AG04450 (cell line): ENCODE measurements at places on chromosomes 1 and 21.

GRCh38 chr1:203175827-203176241, 208 bp upstream of the MYBPH start:
- DNase-seq, result no peak

DNA sequence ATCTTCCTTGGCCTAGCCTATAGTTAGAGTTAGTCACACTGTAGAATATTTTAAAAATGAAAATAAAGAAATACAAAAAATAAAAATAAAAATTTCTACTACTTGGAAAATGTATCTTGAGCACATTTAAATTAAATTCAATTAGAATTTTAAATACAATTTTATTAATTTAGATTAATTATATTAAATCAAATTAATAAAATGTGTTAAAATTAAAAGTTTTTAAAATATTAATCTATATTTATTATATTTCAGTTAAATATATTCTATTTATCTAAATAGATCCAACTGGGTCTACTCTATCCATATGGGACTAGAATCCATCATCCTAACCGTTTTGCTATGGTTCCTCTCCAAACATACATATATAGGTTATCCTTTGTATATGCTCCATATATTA, 588.3 kb upstream of the TMPRSS15 start:
- no peak for DNase-seq

GRCh38 chr1:165114022-165114888, 242.3 kb downstream of the LMX1A start:
- no peak for DNase-seq

- no peak for DNase-seq
Observed at GRCh38 chr21:31343680-31344480, at the start of gene TIAM1. Gene TIAM1 (minus strand): TSS chr21:31344261. CDS start chr21:31266972, 77,289 bp downstream.

GRCh38 chr1:71836904-71837303, 445.4 kb downstream of the NEGR1 start:
- DNase-seq, result no peak

- DNase-seq, result no peak
Observed at GRCh38 chr1:239858529-239858928, 233.2 kb upstream of the FMN2 start.

- no peak for DNase-seq
Observed at GRCh38 chr21:33028773-33029384, 3.1 kb downstream of the OLIG2 start.

- no peak for DNase-seq
Observed at GRCh38 chr1:223430236-223430635, 37.0 kb downstream of the CCDC185 start.

DNA sequence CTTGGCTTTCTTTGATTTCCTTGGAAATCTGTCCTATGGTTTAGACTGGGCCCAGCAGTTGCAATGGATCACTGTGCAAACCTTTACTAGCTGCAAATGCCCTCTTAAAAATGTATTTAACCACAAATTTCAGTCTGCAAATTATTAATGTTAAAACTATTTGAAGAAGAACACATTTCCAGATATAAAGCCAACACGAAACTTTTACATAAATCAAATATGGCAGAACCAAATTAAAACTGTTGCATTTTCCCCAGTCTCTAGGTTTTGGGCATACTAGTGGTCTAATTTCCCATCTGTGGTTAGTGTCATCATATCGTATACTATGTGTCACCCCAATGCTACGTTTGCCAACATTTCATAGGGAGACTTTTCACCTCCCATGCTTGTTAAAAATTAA, 52.3 kb downstream of the HMCN1 start:
- no peak for DNase-seq

- DNase-seq, result no peak
Observed at GRCh38 chr1:180762796-180763195, 131.0 kb downstream of the XPR1 start.

DNA sequence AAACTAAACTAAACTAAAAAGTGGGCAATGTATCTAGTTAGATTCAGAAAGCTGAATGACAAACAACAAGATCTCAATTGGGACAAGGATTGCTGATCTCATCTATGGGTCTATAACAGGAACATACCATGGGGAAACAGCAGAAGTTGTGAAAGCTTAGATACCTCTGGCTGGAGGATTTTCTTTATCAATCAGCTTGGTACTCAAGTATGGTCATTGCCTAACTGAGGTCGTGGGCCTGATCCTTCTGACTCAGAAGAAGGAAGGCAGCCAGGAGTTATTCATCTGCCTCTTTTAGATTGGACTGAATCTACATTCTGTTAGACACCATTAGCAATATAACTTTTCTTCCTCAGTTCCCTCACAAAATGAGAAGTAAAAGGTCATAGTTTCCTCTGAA, 39.7 kb downstream of the DNTTIP2 start:
- peak; percentile 73 for DNase-seq

- DNase-seq, result no peak
Observed at GRCh38 chr1:153750026-153750995, 22.5 kb downstream of the INTS3 start.

- DNase-seq, result no peak
Observed at GRCh38 chr1:244337839-244338238, 113.9 kb downstream of the ADSS2 start.

- DNase-seq, result no peak
Observed at GRCh38 chr1:175933801-175934200, 190.4 kb upstream of the TNR start.

GRCh38 chr1:115123116-115123515, 33.8 kb upstream of the TSPAN2 start:
- DNase-seq, result no peak

DNA sequence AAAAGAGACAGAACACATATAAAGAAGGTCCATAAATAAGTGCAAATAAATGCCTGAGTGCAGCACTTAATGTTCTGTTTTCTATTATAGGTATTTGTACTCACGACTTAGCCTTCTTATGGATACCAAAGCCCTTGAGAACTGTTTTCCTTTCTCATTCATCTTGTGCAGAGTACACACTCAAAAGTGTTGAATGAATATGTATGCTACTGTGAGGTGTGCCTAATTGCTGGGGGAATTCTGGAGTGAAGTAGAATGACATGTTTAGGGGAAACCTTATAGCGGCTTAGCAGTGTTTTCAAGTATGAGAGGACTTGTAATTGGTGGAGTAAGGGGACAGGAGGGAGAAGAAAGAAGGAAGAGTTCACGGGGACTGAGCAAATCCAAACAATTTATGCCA, 157.6 kb downstream of the CACNA1E start:
- no peak for DNase-seq

DNA sequence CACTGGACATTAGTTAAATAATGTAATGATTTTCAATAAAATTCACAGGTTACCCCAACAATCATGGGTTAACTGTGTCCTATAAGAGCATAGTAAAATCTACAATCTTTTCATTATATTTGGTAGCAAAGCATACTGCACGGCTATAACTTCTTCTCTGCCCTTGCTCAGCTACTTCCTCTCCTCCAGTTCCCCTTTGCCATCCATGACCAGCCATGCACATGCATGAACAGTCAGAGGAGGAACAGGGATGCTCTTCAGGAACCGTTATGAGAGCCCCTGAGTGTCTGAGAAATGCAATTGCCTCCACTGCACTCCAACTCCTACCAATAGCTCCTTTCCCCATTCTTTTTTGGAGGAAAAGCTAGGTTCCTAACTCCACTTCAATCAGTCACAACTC, 646.7 kb downstream of the LTN1 start:
- no peak for DNase-seq

DNA sequence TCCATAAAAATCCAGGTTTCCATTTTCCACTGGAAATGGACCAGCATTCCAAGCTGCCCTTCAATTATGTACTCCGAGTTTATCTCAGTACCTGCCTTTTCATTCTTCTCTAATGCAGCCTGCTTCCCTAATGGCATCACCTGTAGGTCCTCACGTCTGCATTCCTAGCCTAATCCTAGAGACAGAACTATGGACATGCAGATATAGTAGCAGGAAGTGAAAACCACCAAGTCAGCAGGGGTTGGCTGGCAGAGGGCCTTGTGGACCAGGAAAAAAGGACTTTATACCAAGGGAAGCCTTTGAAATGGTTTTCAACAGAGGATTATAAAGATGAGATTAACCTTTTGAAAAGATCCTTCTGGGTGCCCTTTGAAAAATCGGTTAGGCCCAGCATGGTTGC, 135.7 kb upstream of the L1TD1 start:
- no peak for DNase-seq

DNA sequence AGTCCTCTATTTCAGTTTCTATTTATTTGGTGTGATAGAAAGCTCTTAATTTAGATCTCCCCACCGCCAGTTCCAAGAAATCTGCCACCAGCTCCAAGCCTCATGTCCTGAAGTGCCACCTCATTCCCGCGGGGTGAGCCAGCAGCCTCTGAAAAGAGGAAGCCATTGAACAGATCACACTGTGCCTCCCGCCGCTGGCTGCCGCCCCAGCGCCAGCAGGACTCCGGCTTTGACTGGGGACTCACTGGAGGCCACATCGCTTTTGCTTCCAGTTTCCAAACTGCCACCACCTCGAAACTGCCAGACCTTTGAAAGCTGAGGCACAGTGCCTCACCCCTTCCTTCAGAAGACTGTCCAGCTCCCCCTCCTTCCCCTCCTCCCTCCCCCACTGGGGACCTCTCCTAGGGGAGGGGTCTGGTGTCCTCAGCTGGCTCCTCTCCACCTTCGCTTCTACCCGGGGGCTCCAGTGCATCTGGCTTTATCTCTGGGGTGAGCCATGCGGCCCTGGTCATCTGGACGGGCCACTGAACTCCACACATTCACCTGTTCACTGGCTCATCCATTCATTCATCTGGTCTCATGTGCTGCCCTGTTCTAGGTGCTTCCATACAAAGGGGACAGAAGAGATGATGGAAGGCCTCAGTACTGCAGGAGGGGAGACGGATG, 58.9 kb downstream of the VPS26C start:
- DNase-seq, result no peak

- DNase-seq, result no peak
Observed at GRCh38 chr21:17088500-17088899, 424.3 kb upstream of the CXADR start.

DNA sequence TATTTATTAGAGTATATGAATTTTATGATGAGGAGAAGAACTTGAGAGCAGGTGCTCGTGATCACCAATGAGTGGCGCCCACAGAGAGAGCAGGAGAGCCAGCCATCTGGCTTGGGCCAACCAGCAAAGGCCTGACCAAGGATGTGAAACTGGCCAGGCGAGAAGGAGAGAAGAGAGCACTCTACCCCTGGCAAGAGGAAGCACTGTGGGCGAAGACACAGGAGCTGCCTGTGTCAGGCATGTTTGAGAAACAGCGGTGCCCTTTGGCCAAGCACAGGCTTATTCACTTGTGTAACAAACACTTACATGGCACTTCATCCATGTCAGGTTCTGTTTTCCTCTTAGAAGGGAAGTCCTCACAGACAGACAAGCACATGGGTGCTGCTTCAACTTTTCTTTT, 4.2 kb upstream of the SIPA1L2 start:
- no peak for DNase-seq

DNA sequence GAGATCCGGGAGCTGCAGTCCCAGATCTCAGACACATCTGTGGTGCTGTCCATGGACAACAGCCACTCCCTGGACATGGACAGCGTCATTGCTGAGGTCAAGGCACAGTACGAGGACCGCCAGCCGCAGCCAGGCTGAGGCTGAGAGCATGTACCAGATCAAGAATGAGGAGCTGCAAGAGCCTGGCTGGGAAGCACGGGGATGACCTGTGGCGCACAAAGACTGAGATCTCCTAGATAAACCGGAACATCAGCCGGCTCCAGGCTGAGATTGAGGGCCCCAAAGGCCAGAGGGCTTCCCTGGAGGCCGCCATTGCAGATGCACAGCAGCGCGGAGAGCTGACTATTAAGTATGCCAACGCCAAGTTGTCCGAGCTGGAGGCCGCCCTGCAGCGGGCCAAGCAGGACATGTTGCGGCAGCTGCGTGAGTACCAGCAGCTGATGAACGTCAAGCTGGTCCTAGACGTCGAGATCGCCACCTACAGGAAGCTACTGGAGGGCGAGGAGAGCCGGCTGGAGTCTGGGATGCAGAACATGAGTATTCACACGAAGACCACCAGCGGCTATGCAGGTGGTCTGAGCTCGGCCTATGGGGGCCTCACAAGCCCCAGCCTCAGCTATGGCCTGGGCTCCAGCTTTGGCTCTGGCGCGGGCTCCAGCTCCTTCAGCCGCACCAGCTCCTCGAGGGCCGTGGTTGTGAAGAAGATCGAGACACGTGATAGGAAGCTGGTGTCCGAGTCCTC, 25.5 kb downstream of the ETV3L start:
- DNase-seq, result peak; percentile 32

GRCh38 chr1:48023488-48023887, 26.3 kb upstream of the TRABD2B start:
- no peak for DNase-seq

GRCh38 chr1:198708761-198709525, 70.1 kb downstream of the PTPRC start:
- no peak for DNase-seq

DNA sequence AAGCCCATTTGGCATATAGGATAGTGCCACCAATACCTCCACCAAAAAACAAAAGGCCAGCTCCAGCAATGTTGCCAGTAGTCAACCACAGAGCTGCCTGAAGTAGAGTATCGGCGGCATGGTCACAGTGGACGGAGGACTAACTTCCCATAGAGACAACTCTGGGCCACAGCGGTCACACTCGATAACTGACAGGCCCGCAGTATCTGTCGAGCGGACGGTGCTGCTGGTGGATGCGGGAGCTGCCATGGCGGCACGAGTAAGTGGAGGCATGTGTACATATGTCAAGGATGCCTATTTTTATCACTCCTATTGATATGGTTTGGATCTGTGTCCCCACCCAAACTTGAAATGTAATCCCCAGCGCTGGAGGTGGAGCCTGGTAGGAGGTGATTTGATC, 4.1 kb downstream of the KRTAP12-1 start:
- no peak for DNase-seq

DNA sequence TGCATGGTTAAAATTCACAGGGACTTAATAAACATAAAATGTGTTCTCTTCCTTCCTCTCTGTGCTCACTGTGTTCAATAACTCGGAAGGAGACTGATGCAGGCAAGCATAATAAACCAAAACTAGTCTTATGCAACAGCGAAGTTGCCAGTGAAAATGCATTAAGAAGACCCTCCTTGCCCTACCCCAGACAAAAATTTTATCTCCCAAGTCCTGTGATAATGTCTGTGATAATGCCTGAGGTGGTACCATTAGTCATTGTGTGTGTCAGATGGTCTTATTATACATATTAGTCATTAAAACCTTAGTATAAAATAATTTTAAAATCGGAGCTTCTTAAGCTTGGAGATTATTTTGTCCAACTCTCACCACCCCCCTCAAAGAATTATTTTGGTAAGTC, 97.8 kb downstream of the NGF start:
- DNase-seq, result no peak

DNA sequence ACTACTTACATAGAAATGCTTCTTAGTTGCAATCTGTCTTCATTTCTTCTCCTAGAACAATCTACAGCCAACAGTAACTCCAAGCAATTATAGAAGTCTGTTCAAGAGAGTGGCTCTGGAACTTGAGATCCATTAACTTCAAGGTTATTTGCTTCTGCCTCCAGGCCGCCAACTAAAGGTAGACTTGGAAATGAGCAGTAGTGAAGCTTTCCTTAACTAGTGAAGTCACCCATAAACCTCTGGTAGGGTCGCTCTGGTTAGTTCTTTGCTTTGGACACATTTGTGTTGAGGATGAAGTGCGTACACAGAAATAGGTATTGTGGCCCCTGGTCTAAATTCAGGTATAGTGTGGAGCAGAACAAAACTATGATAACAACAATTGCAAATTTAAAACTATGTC, 809.9 kb upstream of the RGS18 start:
- DNase-seq, result no peak
